ENCODE measurements at places on chromosomes 1 and 21. TPM values are rescaled to one million over a fixed set of nuclear protein-coding genes. Genes with fewer than 3 reads are reported as not detected.

DNA sequence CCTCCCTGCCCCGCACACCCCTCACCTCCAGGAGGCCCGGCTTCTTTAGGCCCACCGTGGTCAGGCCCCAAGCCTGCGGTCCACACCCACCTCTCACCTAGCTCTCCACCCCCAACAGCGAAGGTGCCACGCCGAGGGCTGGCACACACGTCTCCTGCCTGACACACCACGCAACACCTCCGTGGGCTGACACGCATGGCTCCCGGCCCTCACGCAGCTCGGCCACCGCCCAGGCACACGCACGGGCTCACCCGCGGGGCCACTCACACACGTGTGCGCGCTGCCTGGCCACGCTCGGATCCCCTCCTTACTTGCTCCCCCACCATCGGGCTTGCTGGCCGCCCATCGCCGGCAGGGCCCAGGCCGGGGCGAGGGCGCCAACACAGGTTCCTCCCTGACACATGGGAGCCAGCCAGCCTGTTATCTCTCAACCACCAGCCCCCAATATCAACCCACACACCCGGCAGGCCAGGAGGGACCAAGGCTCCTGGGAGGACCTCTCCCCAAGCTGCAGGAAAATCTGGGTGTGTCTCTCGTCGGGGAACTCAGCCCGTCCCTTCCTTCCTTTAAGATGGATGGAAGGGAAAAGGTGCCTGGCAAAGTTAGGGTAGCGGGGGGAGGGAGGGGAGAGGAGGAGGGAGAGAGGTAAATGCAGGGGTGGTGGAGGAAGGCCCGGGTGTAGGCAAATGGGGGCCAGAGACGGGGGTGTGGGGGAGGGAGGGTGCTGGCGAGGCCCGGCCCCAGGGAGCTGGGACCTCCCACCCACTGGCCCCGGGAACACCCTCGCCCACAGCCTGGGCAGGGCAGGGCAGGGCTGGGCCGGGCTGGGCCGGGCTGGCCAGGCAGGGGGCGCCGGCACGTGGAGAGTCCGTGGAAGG lies 546 bp downstream of the ELOVL1 start:
- peak; percentile 47 for DNase-seq

- peak; percentile 46 for DNase-seq
Observed at GRCh38 chr1:6581561-6582305, 1.9 kb downstream of the ZBTB48 start.

DNA sequence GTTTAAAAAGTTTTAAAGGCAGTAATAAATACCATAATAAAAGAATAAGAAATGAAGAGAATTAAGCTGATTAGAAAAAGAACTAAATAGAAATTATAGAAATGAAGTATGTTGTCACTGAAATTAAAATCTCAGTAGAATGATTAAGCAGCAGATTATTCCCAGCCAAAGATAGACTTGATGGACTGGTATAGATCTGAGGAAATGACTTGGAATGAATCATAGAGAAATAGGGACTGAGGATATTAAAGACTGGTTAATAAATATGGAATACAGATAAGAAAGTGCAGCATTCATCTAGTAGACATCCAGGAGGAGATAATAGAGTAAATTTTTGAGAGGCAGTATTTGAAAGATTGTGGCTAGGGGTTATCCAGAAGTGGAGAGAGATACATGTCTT lies 28.7 kb downstream of the MARK1 start:
- DNase-seq = no peak

DNA sequence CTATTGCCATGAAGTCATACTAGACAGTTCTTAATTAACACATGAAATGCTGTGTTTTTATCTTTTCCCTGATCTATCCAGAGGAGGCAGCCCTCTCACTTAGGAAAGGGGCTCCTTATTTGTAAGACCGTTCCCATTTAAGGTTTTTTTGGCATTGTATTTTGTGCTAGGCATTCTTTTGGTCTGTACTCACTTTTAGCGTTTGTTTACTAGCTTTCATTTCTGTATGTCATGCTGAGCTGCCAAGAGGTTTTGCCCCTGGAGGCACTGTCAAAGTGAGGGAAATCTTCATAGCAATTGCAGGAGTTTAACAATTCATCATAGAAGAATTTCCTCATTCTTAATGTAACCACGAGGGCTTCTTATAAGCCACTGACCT lies 59.5 kb downstream of the MTR start:
- no peak for DNase-seq

GRCh38 chr1:226723657-226724532 lies 15.2 kb downstream of the ITPKB start:
- no peak for DNase-seq

- no peak for DNase-seq
Observed at GRCh38 chr21:32994305-32994704, 31.4 kb upstream of the OLIG2 start.

- DNase-seq = no peak
Observed at GRCh38 chr1:36520056-36520455, 37.3 kb upstream of the CSF3R start.

AMY1C gene
- not detected for total RNA-seq

DNA sequence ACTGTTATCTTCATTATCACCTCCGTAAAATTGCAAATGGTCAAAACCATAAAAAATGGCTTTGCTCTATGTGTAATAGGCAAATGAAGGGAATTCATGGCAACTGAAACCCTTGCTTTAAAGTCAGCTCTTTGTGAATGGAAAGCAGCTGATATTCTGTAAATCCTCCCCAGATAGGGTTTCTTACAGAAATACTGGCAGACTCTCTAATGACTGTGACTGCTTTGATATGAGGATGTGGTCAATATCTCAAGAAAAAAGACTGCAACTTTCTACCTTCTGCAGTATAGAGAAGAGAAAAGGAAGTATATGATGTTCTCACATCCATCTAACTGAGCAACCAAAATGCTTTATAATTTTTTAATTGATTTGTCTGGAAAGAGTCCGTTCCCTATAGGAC lies 193.1 kb downstream of the ST6GALNAC3 start:
- no peak for DNase-seq

GRCh38 chr21:42530167-42530518 lies 16.5 kb downstream of the SLC37A1 start:
- DNase-seq = no peak

GRCh38 chr1:91803123-91803522 lies 82.8 kb downstream of the TGFBR3 start:
- no peak for DNase-seq

OR2G6 gene
- not detected for total RNA-seq

GRCh38 chr1:203069030-203069747 lies 16.6 kb downstream of the MYOG start:
- DNase-seq = no peak

HSD11B1 gene
- 5.7 TPM for total RNA-seq

NPL gene
- 12.1 TPM for total RNA-seq

DNA sequence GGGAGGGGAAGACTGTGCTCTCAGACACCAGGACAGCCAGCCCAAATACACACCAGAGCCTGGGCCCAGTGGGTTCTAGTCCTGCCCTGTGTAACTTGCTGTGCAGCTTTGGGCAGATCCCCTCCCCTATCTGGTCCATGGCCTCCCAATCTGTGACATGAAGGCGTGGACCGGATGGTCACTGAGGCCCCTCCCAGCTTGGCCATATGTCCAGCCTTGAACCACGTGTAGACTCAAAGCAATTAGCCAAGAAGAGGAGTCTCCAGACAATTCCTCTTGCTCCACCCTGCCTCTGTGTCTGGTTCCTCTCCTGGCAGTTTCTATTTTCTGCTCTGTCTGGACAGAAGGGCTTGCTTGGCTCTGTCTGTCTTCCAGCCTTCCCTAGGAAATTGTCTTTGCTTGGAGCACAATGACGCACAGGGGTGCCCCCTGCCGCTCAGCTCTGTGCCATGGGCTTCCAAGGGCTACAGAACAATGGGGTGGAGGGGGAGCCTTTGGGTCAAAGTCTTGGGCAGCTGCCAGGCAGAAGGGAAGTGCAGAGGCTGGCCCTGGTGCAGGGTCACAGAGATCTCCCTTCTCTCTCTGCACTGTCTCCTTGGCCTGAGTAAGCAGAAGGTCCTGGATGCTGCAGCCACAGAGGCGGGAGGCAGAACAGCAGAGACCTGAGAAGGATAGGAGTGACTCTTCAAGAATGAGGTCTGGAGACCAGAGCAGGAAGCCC lies 66.1 kb downstream of the TENT5C start:
- DNase-seq = peak; percentile 66

- no peak for DNase-seq
Observed at GRCh38 chr1:234413485-234413884, 40.2 kb downstream of the COA6 start.

GRCh38 chr1:229596925-229597699 lies 28.8 kb downstream of the TAF5L start:
- DNase-seq = no peak

DNA sequence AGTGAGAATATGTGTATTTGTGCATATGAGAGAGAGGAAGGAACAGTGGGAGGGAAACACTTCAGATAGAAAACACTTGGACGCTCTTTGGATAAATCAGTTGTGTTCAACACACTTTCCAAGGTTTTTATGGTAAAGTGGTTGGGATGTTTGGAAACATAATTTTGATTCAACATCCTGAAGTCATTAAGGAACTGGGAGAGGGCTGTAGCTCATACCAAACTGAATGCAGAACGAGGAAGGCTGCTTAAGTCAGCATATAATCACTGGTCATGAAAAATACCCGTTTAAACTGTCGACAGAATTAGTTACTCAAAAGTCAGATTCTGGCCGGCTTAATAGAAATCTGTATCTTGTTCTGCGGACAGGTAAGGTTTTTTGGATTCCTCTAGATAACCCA lies 14.9 kb downstream of the LIX1L start:
- no peak for DNase-seq

GRCh38 chr1:226453015-226453704 lies 45.3 kb upstream of the PARP1 start:
- no peak for DNase-seq

CCDC30 gene
- 3.7 TPM for total RNA-seq

GRCh38 chr1:101120868-101121267 lies 95.3 kb upstream of the DPH5 start:
- no peak for DNase-seq

DNA sequence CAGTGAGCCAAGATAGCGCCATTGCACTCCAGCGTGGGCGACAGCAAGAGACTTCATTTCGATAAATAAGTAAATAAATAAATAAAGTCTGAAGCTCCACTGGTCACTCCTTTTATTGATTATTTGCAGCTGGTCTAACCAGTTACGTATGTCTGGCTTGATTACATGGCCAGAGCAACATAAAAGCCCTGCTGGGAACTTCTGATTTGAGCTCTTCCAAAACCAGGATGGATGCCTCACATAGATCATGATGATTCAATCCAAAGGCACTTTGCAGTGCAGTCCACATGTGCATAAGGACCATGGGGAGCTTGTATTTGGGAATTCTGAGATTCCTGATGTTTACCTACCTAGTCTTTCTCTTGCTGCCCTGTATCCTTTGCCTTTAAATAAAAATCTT lies 24.0 kb downstream of the NSUN4 start:
- DNase-seq = no peak

GRCh38 chr1:169670836-169671235 lies 40.6 kb downstream of the SELL start:
- no peak for DNase-seq

FLG2 gene
- not detected for total RNA-seq

GRCh38 chr1:228472655-228473054 lies 14.5 kb upstream of the RNF187 start:
- DNase-seq = no peak

CD1E gene
- total RNA-seq = not detected

DNA sequence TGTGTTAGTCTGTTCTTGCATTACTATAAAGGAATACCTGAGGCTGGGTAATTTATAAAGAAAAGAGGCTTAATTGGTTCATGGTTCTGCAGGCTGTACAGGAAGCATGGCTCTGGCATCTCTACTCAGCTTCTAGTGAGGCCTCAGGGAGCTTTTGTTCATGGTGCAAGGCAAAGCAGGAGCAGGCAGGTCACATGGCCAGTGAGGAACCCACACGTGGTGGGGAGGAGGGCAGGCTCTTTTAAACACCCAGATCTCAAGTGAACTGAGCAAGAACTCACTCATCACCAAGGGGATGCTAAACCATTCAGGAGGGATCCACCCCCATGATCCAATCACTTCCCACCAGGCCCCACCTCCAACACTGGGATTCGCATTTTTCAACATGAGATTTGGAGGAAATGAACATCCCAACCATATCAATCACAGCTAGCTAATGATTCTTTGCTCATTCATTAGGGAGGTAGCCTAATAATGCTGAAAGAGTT lies 51.4 kb upstream of the RAP1A start:
- no peak for DNase-seq

DNA sequence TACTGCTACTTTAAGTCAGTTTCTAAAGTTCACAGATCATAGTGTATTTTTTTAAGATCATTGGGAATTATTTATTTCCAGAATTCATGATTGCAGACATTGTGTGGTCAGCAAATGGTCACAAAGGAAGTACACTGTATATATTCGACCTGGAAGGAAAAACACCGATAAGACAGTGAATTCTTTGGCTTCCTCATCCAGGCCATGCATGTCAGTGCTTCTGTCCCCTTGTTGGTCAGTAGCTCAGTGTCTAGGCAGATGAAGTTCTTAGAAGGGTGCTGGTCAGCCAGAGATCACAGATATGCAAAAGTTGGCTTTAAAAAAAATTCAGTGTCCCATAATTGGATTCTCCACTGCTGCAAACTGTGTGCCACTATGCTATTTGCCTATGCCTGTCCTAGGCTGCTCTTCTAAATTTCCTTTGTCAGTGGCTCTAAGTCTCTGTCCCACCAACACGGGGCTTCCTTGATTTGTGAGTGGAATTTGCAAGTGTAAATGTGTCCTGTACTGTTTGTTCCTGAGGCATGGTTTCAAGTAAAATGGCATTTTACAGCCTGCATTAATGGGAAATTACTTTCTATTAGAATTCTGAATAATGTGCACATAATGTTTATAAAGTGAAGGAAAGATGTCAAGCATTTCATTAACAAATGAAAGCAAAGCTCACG lies 12.0 kb upstream of the VAMP4 start:
- no peak for DNase-seq

AMY2A gene
- total RNA-seq = 0.76 TPM

IRF2BP2 gene
- 180 TPM for total RNA-seq

GRCh38 chr1:45945426-45945825 lies 142.0 kb downstream of the MAST2 start:
- no peak for DNase-seq

CFHR1 gene
- total RNA-seq = 0.43 TPM

GRCh38 chr1:233981042-233981675 lies 76.7 kb downstream of the SLC35F3 start:
- DNase-seq = no peak

GRCh38 chr1:58765006-58765405 lies 18.8 kb downstream of the JUN start:
- DNase-seq = no peak

CELF3 gene
- 2.3 TPM for total RNA-seq
